ENCODE measurements at places on chromosomes 7 and 10. TPM values are rescaled to one million over a fixed set of nuclear protein-coding genes. Genes with fewer than 3 reads are reported as not detected.

The SPDYE6 gene
- total RNA-seq, result not detected

The VSTM4 gene
- 38.2 TPM for total RNA-seq

The MALRD1 gene
- total RNA-seq, result not detected

The CNNM1 gene
- 0.22 TPM for total RNA-seq

The LIPF gene
- total RNA-seq, result 0.75 TPM

The GNGT1 gene
- total RNA-seq, result not detected

The NPSR1 gene
- not detected for total RNA-seq

The LIPJ gene
- total RNA-seq, result 0.75 TPM

The GPR37 gene
- total RNA-seq, result 0.66 TPM

The SPDYE2B gene
- not detected for total RNA-seq

The TUBB8 gene
- not detected for total RNA-seq

The PRSS1 gene
- total RNA-seq, result not detected

The FAM25G gene
- not detected for total RNA-seq

The MASTL gene
- total RNA-seq, result 6.6 TPM

The CLDN4 gene
- 0.68 TPM for total RNA-seq

All from subcutaneous adipose tissue (tissue), 4 donors.